ENCODE measurements at places on chromosomes 2 and 18. TPM values are rescaled to one million over a fixed set of nuclear protein-coding genes. Genes with fewer than 3 reads are reported as not detected.
A peak's percentile ranks its signal among the peaks of the same experiment; 100 is the strongest.

GRCh38 chr2:44245083-44245861, 30.0 kb upstream of the SLC3A1 start:
- DNase-seq, result no peak

DNA sequence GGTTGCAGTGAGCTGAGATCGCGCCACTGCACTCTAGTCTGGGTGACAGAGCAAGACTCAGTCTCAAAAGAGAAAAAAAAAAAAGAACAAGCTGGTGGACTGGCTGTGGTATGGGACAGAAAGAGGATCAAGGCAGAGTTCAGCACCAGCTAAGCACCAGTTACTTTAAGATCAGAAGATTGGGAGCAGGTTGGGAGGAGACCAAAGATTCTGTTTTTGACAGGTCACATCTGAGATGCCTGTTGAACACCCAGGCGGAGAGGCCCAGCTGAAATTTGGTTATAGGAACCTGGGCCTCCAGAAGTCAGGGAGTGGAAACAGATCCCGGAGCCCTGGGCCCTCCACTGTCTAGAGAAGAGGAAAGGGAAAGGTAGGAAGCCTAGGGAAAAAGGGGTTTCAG, 53.2 kb upstream of the POMC start:
- no peak for DNase-seq

Gene TANC1
- polyA plus RNA-seq, result 52.2 TPM

Gene DNAH7
- 0.15 TPM for polyA plus RNA-seq

Gene GPBAR1
- polyA plus RNA-seq, result 0.14 TPM

GRCh38 chr2:59068255-59068654, 827.1 kb upstream of the FANCL start:
- no peak for DNase-seq

DNA sequence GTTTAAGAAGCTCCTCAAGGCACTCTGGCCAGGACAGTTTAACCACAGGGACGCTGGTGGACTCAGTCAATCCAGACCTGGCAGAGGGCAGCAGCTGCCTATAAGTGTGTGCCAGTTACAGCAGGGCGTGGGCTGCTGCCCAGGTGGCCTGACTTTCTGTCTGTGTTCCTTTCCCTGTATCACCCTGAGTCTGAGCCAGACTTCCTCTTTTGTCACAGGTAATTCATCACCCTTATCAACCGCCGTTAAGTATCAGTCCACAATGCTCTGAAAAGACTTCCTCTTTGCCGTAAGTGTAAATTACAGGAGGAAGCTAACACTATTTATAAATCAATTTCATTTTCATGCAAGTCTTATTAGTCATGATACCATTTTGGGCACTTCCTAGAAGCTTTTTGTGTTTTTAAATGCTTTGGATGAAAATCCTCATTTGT, 7.0 kb downstream of the LPIN1 start:
- DNase-seq, result peak; percentile 85

Gene SRD5A2
- not detected for polyA plus RNA-seq

Gene IL1F10
- polyA plus RNA-seq, result not detected

Gene OSR1
- not detected for polyA plus RNA-seq

DNA sequence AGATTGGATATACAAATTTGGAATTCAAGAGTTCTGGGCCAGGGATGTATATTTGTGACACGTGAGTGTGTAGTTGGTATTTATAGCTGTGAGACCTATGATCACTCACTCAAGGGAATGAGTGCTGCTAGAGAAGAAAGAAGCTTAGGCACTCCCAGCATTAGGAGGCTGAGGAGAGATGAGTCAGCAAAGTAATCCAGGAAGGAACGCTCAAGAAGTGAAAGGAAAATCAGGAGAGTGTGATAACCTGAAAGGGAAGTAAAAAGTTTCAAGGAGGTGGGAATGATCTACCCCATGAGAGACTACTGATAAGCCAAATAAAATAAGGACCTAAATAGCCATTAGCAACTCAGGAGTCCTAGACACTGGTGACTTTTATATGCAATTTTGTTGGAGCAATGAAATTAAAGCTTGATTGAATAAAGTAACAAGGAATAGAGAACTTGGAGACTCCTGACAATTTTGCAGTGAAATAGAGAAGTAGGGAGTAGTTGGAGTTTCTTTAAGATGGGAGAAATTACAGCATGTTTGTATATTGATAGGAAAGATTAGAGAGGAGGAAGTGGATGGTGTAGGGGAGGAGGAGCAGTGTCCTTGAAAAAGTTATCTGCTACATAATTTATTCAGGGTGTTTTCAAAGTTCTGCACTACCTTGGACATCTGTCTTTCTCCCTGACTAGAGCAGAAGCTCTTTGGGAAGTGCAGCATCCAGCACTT, 89.9 kb downstream of the UBE2E3 start:
- peak; percentile 73 for DNase-seq

Gene STEAP3
- 10.6 TPM for polyA plus RNA-seq
